Fibroblast of the aortic adventitia (primary cell): ENCODE measurements at places on chromosomes 6 and 20. TPM values are rescaled to one million over a fixed set of nuclear protein-coding genes. Genes with fewer than 3 reads are reported as not detected.

C20orf141 gene
- not detected in 2 replicates for total RNA-seq

PRSS16 gene
- not detected in 2 replicates for total RNA-seq

TUBB1 gene
- not detected in 2 replicates for total RNA-seq

RHAG gene
- not detected in 2 replicates for total RNA-seq

LY86 gene
- total RNA-seq: not detected in 2 replicates

ADGRF1 gene
- total RNA-seq: not detected in 2 replicates

STX11 gene
- 0.16 and 3.5 TPM in 2 replicates for total RNA-seq

OOEP gene
- not detected in 2 replicates for total RNA-seq

USP49 gene
- 2.7 and 11.2 TPM in 2 replicates for total RNA-seq

ADGB gene
- not detected in 2 replicates for total RNA-seq

BIRC7 gene
- 0.09 and 0.25 TPM in 2 replicates for total RNA-seq

SNAI1 gene
- 1.1 and 2.7 TPM in 2 replicates for total RNA-seq

CAGE1 gene
- total RNA-seq: 0.33 and 0.36 TPM in 2 replicates

CYP21A2 gene
- 0.09 and 1.3 TPM in 2 replicates for total RNA-seq

NT5DC1 gene
- 7.2 and 14.0 TPM in 2 replicates for total RNA-seq

CDH22 gene
- not detected in 2 replicates for total RNA-seq

MYCT1 gene
- 0.65 and 2.6 TPM in 2 replicates for total RNA-seq

PRICKLE4 gene
- 0.45 and 6.3 TPM in 2 replicates for total RNA-seq

MCCD1 gene
- not detected in 2 replicates for total RNA-seq

WFDC2 gene
- total RNA-seq: not detected in 2 replicates

OR2B6 gene
- not detected in 2 replicates for total RNA-seq

ANKRD6 gene
- total RNA-seq: 14.6 and 18.1 TPM in 2 replicates

OR2B2 gene
- total RNA-seq: not detected in 2 replicates

LTA gene
- total RNA-seq: not detected in 2 replicates

SYTL3 gene
- 1.9 and 10.5 TPM in 2 replicates for total RNA-seq

RAB5IF gene
- 30.3 and 59.1 TPM in 2 replicates for total RNA-seq

SYCP2L gene
- under 0.01 TPM in 1 of 2 replicates, not detected in the other for total RNA-seq

SEL1L2 gene
- total RNA-seq: not detected in 2 replicates

ULBP1 gene
- 0.65 and 1.7 TPM in 2 replicates for total RNA-seq

TNFRSF6B gene
- 0.36 TPM in 1 of 2 replicates, not detected in the other for total RNA-seq

LST1 gene
- total RNA-seq: not detected in 2 replicates

CLPSL2 gene
- total RNA-seq: not detected in 2 replicates

MOG gene
- total RNA-seq: not detected in 2 replicates

TREM1 gene
- total RNA-seq: 0.36 TPM in 1 of 2 replicates, not detected in the other

COL19A1 gene
- total RNA-seq: under 0.01 and 0.09 TPM in 2 replicates

PLEKHG1 gene
- 1.9 and 3.7 TPM in 2 replicates for total RNA-seq

TNFAIP3 gene
- 7.0 and 19.9 TPM in 2 replicates for total RNA-seq

TREML1 gene
- not detected in 2 replicates for total RNA-seq

OR2J3 gene
- not detected in 2 replicates for total RNA-seq

BEND3 gene
- total RNA-seq: 1.9 and 2.1 TPM in 2 replicates

UNC5CL gene
- 0.74 TPM in 1 of 2 replicates, not detected in the other for total RNA-seq

TTLL9 gene
- 0.09 and 0.41 TPM in 2 replicates for total RNA-seq

C6orf132 gene
- 0.63 and 1.4 TPM in 2 replicates for total RNA-seq

OPRM1 gene
- not detected in 2 replicates for total RNA-seq

SNAP25 gene
- total RNA-seq: 0.65 and 3.1 TPM in 2 replicates

ADIG gene
- total RNA-seq: not detected in 2 replicates

KCNQ2 gene
- not detected in 2 replicates for total RNA-seq

TAB2 gene
- total RNA-seq: 20.2 and 40.0 TPM in 2 replicates

XKR7 gene
- not detected in 2 replicates for total RNA-seq

STX16 gene
- 25.5 and 26.5 TPM in 2 replicates for total RNA-seq

CCN5 gene
- total RNA-seq: 67.9 and 266 TPM in 2 replicates

AIF1 gene
- not detected in 2 replicates for total RNA-seq

ZC2HC1B gene
- not detected in 2 replicates for total RNA-seq

CGAS gene
- total RNA-seq: 5.4 and 7.2 TPM in 2 replicates

RBM24 gene
- total RNA-seq: 0.65 and 1.9 TPM in 2 replicates

HLA-DQA1 gene
- not detected in 2 replicates for total RNA-seq
